Suppressor macrophage (primary cell): ENCODE measurements at places on chromosomes 12 and 14.

- no peak for DNase-seq
Measured at GRCh38 chr12:51218607-51219161, 822 bp upstream of the POU6F1 start.

- DNase-seq = no peak
Measured at GRCh38 chr14:101774006-101774795, 12.7 kb downstream of the PPP2R5C start.

GRCh38 chr14:30054201-30054600 lies 126.6 kb upstream of the PRKD1 start:
- DNase-seq = no peak

GRCh38 chr12:76124456-76124855 lies 40.0 kb upstream of the NAP1L1 start:
- no peak for DNase-seq

GRCh38 chr14:65469903-65470302 lies 57.4 kb downstream of the FUT8 start:
- no peak for DNase-seq

DNA sequence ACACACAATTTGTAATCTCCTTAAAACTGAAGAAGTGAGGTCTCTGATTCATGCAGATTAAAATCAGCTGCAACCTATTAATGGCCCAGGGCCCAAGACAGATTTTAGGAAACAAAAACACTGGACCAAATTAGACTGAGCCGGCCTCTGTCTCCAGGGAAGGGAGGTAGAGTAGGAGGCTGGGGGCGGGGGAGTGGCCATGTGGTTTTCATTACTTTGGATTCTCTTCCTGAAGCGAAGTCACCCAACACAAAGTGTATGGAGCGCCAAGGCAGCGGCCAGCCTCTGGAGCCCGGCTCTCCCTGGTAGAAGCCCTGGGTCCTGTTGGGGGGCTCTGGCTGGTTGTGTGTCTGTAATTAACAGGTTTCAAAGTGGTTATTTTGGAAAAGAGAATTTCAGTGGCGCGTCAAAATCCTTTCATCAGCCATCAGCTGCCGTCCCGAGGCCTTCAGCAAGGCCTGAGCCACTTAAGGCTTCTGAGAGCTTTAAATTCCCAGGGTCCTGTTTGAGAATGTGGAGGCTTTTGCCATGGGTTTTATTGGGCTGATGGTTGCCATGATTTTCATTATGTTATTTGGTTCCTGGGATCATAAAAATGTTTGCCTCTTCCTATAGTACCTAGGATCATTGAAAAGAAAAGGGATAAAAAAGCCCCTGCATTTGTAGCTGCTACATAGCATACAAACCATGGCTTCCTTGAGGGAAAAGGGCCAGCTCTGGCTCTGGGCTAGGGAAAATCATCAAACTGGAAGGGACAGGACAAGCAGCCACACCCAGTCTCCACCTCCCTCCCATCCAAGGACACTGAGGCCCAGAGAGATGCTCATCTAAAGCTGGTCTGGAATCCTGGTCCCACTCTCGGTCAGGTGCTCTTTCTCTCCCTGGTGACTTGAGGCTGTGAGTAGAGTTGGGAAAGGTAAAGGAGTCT lies 282.4 kb downstream of the ZFP36L1 start:
- peak; percentile 23 for DNase-seq

GRCh38 chr12:27616356-27617142 lies 79.7 kb upstream of the REP15 start:
- no peak for DNase-seq

DNA sequence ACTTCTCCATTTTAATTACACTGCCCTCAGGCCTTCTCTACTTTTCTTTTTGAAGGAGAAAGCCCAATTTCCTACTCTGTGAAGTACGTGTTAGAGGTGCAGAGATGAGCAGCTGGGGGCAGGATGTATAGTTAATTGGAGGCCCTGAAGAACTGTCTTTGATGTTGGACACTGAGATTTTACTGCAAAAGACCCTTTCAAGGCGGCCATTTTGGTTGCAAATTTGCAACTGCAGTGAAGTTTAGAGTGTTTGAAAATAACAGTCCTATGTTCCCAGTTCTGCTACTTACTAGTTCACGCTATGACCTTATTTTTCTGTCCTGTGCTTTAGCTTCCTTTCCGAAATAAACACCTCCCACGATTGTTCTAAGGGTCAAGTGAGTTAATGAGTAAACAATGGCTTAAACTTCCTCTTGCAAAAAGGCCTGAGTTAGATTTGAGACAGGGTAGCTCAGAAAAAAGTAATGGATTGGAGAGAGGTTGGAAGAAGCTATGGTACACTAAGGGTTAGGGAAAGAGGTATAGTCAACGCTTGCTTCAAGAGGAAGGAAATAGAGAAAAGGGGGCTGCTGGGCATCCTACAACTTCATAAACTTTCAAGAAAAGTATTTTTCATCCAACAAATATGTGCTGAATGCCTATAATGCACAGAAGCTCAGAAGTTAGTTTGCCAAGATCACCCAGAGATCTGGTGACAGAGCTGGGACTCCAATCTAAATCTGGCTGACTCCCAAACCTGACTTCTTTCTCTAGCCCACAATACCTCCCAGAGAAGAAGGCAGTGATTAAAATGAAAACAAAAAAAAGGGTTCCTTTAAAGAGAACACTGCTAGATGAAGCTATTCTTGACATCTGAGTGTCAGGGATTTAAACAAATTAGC lies 26.4 kb upstream of the DICER1 start:
- peak; percentile 89 for DNase-seq

DNA sequence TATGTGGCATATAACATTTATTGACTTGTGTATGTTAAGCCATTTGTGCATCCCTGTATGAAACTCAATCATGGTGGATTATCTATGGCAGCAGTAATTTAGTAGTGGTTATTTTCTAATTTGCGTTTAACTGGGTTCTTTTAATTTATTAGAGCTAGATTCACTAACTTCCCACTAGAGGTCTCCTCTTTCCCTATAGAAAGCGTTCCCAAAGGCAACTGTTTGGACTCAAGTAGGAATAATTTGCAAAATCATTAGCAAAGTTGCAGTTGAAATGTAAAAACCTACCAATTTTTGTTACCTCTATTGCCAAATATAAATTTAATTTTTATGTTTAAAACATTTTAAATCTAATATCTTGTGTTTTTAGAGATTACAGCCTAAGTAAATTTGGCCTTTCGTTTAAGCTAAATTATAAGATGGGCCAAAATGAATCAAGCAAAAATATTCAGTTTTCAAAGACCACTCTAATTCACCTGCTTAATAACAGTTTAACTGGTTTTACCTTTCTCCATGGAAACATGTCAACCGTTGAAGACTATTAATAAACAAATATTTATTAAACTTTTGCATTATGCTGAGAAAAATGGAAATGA lies 6.0 kb downstream of the DMAC2L start:
- peak; percentile 15 for DNase-seq

DNA sequence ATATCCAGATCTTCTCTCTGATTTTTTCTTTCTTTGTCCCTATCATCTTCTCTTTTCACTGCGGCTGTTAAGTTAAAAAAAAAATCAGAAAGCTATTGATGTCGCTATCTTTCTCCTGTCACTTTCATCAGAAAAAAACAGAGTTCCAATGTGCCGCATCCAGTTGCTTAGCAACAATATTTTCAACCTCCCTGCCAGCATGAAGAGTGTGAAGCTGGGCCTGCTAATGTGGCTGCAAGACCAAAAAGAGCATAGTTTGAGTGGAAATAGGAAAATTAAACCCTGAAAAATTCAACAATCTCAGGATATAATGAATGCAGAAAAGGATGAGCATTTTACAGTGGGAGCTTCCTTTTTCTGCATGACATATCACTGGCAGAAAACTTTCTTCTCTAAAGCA lies 1025.4 kb upstream of the LRFN5 start:
- no peak for DNase-seq

- DNase-seq = no peak
Measured at GRCh38 chr12:127494961-127495915, 771.7 kb upstream of the TMEM132C start.

- no peak for DNase-seq
Measured at GRCh38 chr12:116150452-116150851, 127.0 kb downstream of the MED13L start.

- no peak for DNase-seq
Measured at GRCh38 chr12:40769846-40770245, 77.6 kb downstream of the CNTN1 start.

GRCh38 chr14:25485381-25485780 lies 435.4 kb upstream of the STXBP6 start:
- no peak for DNase-seq

DNA sequence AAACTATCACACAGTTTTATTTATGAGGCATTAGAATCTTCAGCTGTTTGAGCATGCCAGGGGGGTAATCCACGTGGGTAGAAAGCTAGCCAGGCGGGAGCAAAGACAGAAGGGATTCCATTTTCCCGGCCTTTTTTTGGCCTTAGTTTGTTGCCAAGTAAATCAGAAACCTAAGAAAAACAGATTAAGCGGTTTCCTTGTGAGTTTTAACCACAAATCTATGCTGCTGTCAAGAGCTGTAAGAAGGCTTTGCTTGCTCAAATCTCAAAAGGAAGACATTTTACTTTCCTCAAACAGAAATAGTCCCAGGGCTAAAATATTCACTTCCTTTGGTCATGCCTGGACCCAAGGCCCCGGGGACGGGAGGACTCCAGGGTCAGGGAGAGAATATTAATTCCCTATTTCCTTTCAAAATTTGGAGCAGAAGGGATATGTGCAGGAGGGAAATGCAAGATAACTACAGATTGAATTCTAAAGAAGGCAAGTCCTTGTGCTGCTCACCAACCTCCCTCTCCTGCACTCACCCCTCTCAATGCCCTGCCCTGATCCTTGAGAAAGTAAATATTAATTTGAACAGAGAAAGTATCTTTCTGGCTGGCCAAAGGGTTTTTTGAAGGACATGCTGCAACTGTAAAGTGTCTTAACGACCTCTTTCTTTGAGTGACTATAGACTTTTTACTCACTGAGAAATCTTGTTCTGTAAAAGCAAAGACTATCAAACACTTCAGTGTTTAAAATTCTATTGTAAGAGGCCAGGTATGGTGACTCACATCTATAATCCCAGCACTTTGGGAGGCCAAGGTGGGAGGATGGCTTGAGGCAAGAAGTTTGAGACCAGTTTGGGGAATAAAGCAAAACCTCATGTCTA lies 75.7 kb downstream of the HSD17B6 start:
- DNase-seq = no peak

- DNase-seq = peak; percentile 54
Measured at GRCh38 chr14:23379366-23380196, 2.7 kb downstream of the CMTM5 start.

GRCh38 chr12:13891902-13892301 lies 89.5 kb downstream of the GRIN2B start:
- DNase-seq = no peak

DNA sequence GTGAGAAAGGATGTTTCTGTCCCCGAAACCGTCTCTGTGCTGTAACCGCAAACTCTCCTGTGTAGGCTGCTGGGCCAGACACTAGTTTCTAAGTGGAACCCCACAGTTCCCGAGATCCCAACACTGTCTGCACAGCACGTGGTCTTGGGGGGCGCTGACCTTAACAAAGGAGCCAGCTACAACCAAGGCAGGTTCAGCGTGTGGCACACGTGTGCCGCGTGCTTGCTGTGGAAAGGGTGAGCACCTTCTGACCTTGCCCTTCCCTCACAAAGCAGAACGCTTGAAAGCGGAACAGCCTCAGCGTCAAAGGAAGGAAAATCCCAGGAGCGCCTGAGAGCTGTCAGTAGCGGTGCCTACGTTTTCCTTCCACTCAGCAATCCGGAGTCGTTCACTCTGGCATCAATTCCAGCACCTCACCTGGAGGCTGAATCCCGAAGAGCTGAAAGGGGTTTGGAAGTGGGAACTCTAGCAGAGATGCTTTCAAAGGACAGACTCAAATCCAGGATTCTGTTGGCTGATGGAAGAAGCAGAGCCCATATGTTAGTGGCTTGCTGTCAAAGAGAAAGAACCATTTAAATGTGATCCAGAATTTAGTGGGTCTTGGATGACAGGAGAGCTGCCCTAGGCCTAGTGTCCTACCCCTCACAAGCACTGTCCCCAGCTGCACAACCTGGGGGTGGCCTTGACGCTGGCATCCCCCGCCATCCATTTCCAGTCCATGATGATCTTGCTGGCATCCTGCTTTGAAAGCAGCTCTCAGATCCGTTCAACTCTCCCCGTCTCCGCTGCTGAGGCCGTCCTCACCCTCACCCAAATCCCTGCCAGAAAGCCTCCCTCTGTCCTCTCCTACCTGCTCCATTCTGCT lies 27.1 kb downstream of the CCDC92 start:
- DNase-seq = no peak

DNA sequence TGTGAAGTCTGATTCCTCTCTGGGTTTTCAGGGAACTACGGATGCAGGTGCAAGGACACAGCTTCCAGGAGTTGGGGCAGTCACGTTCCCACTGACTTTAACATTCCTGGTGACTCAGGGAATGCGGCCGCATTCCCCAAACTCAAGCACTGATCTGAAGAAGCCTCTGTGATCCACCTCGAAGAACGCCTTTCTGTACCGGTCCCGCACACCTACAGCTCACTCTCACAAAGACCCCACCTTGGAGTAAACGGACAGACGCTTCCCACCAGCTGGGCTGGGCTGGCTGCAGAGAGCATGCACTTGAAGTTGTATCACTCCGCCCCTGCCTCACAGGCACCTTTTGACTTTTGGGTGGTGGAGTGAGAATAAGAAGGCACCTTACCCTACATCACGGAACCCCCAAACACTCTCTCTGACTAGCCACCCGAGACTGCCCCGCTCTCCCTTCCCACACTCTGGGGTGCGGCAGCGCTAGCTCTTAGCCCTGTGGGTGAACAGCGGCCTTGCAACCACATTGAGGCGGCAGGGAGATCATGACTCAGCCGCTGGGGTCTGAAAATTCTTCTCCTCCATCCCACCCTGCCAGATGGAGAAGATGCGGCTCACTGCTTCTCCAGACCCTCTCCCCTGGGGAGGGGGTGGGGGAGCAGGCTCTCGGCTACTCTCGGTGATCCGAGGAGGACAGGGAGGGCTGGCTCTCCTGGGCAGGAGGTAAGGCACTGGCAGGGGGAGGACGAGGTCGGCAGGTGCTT lies 23.7 kb upstream of the HDAC7 start:
- no peak for DNase-seq

DNA sequence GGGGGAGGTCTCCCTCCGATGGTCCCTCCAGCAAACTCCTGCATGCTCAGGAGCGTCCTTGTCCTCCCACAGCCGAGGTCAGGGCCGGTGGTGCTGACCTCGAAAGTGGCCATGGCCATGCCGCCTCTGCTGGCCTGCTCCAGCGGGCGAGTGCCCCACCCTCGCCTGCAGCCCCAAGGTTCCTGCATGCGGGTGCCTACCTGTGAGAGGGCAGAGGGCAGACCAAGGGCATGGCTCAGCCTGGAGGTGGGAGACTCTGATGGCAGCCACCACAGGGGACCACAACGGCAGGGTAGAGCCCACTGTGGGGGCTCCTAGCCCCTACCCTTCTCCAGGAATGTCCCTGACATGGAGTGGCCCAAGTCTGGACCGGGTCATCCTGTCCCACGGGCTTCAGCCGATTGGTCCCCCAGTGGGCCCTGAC lies 38.1 kb upstream of the PPP1R13B start:
- no peak for DNase-seq
